ENCODE measurements at places on chromosomes 4 and X.

GRCh38 chr4:161364681-161365080 is 799.1 kb downstream of the FSTL5 start:
- DNase-seq, result no peak

- DNase-seq, result no peak
Observed at GRCh38 chrX:46577221-46578005, 3.8 kb downstream of the CHST7 start.

- DNase-seq, result peak; percentile 27
Observed at GRCh38 chr4:26459054-26459755, 31.1 kb downstream of the CCKAR start.

GRCh38 chr4:85430697-85431096 is 44.3 kb upstream of the ARHGAP24 start:
- no peak for DNase-seq

DNA sequence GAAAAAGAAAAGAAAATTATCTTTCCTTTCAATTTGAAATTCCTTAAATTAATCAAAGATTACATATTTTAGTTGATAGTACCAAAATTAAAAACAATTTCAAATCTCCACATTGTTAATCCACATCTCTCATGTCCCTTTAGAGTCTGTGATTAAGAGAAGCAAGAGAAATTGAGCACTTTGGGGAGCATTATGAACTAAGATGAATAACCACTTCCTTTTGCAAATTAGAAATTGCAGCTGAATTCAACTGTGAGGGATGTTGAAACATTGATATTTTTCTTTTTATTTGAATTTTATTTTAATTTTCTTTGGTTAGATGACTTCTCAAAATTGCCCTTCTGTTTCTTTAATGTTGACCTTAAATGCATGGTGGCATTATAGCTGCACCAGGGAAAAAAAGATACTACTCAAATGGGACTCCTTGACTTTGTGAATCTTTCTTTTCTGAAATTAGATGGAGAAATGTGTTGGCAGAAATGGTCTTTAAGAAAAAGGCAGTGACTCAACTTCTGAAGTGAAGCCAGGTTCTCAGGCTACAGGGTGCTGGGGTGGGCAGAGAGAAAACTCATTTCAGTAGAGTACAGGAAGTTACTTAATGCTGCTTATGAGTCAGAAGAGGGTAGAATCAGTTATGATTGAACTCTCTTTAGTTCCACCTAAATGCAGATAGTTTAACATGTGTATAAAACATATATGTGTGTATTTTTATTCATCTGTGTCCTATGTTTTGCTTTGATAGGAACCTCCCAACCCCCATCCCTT is 92.0 kb upstream of the TNIP3 start:
- peak; percentile 60 for DNase-seq

GRCh38 chr4:149794352-149794751 is 21.3 kb downstream of the IQCM start:
- DNase-seq, result no peak

DNA sequence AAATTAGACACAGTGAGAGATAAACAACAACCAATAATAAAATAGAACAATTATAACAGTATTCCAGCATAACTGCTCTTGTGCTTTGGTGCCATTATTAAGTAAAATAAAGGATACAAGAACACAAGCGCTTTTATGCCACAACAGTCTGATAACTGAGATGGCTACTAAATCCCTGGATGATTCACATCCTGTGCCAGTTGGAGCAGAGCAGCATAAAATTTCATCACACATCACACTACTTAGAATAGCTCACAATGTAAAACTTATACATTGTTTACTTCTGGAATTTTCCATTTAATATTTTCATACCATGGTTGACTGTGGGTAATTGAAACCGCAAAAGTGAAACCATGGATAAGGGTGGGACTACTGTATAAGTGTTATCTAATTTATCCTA is 399.9 kb upstream of the CNKSR2 start:
- DNase-seq, result no peak

GRCh38 chr4:161540265-161540664 is 623.5 kb downstream of the FSTL5 start:
- no peak for DNase-seq

DNA sequence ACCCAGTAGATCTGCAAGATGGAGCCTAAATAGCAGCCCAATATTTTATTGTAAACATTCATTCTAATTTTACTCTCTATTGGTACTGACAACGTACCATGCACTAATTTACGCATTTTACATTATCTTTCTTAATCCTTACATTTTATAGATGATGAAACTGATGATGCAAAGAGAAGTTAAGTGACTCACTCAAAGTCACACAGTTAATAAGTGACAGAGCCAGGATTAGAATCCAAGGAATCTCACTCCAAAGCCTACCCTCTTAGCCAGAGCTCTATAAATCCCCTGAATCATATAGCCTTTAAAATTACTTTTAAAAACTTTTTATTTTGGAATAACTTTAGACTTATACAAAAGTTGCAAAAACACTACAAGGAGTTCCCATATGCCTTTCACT is 37.6 kb downstream of the PHKA1 start:
- no peak for DNase-seq

- DNase-seq, result no peak
Observed at GRCh38 chrX:48516987-48517386, 4.6 kb upstream of the EBP start.

DNA sequence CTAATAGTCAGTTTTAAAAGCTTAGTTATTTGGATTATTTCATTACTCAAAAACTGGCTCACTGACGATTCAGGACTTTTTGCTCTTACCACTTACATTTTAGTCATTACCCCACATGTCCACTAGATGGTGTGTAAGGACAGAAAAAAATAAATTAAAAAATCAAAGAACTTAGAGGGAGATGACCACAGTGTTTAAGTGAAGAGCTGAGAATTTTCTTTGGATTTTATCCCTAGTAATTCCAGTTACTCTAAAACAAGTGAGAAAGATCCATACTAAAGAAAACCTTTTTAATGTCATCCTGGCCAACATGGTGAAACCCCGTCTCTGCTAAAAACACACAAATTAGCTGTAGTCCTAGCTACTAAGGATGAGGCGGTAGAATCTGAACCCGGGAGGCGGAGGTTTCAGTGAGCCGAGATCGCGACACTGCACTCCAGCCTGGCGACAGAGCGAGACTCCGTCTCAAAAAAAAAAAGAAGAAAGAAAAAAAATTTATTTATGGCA is 26.4 kb upstream of the TMPRSS11B start:
- DNase-seq, result peak; percentile 14

DNA sequence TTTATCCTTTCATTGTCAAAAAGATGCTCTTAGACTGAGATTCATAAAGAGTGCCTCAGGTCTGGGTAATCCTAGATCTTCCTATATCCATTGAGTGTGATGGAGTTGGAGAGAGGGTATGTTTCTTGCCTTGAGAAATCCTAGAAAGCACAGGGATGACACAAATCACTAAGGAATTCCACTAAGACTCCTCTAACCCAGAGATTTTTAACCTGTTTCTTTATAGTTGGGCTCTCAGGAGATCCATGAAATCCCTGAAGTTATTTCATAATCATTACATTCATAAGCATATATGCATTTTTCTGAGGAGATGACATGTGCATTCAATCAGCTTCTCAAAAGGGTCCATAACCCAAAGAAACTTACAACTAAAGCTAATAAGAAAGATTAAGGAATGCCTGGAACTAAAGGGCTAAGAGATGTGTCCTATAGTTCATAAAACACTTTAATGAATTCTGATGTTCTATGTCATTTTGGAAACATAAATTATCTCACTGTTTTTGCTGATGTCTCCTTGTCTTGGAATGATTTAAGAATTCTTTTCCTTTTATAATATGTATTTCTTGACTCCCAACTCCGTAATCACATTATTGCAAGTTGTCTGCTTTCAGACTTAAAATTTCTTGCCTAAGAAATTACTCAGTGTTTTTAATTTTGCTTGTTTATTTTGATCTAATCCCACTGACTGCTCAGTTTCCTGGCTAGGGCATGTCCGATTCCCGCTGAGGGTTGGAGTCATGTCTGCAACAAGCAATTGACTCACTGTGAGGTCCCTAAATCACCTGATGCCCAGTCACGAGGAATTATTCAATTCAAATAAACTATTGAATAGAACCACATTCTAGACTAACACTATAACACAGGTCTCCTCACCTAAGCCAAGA is 2.8 kb upstream of the AMTN start:
- no peak for DNase-seq

DNA sequence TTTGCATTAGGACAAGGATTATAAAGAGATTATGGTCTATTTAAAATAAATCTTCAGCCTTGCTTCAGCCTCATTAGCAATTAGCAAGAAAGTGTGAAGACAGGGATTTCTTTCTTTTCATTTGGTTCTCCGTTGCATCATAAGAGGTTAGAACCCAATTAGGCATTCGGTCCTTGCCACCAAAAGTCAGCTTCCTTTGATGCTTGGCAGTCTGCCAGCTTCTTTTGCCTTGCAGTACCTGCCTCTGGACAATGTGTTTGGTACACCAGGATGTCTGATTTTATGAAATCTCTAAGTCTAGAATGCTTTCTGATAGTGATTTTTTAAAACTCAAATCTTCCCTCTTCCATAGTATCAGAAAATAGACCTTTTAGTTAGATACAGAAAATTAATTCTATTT is 12.4 kb downstream of the SMIM20 start:
- DNase-seq, result peak; percentile 29

- DNase-seq, result no peak
Observed at GRCh38 chr4:114562176-114562904, 36.3 kb upstream of the UGT8 start.

Data from CD4-positive, alpha-beta T cell treated with Interleukin-6 at 100 ng/mL for 8 hours (primary cell).